ENCODE measurements at places on chromosomes 12 and 14.
A peak's percentile ranks its signal among the peaks of the same experiment; 100 is the strongest.

GRCh38 chr12:90939382-90939781, 15.6 kb downstream of the CCER1 start:
- DNase-seq, result no peak

DNA sequence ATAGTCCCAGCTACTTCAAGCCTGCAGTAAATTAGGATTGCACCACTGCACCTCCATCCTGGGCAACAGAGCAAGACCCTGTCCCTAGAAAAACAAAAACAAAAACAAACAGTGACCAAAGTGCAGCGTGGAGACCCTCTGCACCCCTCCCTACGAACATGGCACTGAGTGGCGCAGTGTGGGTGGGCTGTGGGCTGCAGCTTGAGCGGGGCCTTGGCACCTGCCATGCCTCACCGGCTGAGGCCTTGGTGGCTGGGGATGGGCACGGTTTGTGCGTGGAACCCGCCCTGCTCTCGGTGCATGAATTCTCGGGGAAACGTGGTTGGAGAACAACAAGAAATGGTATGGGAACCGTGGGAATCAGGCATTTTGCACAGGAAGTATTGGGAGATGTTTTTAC, 60.8 kb downstream of the TNFAIP2 start:
- DNase-seq, result no peak

DNA sequence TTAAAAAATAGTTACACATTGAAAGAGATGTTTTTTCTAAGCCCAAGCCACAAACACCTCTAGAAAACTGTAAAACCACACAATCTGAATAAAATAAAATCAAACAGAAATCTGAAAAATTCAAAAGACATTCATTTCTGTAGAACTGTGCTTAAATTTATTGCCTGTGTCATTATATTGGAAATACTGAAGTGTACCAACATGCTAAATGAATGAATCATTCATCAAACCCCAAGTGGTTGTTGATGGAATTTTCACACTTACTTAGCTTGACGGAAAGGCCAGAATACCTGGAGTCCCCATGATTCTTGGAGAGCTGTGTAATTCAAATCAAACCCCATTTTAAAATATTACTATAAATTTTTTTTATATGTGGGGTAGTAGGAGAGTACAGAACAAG, 2.7 kb downstream of the KITLG start:
- no peak for DNase-seq

- no peak for DNase-seq
Observed at GRCh38 chr12:121649322-121649721, 20.1 kb downstream of the MORN3 start.

DNA sequence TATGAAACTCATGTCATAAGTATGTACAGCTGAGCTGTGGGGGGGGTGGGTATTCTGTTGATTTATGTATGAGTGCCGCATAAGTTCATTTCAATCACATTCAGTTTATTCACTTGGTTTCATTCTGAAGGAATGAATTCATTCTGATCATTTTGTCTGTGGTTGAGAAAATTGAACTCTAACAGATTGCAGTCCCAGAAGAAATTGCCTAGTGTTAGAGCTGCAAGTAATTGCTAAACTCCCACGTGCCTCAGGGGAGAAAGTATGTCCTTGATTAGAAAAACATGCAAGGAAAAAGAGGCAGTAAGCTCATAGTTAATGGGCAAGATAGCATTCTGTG, 442.4 kb upstream of the MGAT4C start:
- DNase-seq, result peak; percentile 94

DNA sequence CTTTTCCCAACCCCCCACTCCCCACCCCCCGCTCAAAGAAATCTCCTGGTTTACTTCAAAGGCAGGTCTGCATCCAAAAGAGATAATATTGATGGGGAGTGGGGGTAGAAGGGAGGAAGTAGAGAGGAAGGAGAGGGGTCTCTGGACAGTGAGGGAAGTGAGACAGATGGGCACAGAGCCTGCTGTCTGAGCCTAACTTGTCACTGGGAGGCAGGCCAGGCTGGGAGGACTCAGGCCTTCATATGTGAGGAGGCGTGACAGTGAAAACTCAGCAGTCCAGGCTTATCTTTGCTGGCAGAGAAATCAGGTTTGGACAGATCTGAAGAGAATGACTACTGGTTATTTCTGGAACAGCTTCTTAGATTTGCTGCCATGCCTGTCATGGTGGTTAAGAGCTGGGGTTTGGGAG, 192.3 kb downstream of the NUAK1 start:
- DNase-seq, result no peak

GRCh38 chr14:65850429-65851135, 438.1 kb downstream of the FUT8 start:
- no peak for DNase-seq

DNA sequence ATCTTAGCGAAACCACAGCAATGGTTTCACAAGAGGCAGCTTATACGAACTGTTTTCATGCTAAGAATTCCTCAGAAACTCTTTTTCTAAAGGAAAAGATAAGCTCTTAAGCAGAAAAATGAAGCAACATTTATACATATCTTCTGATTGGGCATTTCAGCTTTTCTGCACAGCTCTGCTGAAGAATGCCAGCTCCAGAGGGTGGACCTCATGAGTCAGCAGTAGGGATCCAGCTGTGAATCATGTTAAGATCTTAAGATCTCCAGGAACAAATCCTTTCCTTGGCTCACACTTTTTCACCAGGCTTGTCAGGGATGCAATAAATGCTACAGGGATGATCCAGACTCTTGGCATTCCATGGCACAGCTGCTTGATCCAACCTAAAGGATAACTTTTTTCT, 477.1 kb upstream of the CCDC196 start:
- peak; percentile 53 for DNase-seq

- DNase-seq, result no peak
Observed at GRCh38 chr14:61212546-61212945, 68.6 kb downstream of the TMEM30B start.

DNA sequence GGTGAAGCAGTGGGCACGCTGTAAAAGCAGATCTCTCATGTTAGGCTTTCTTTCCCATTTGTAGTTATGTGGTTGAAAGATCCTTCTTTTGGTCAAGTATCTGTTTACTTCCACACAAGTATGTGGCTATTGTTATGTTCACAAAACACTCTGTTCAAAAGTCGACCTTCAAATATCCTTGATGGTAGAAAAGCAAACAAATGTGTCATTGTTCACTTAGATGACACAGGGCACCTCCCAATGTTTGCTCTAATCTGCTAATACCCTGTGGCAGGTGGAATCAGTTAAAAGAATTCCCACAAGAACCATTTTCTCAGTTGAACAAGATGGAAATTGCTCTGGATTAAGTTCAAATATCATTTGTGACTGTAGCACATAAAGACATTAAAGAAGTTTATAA, 43.6 kb upstream of the NAA30 start:
- no peak for DNase-seq

GRCh38 chr14:75561013-75561432, 17.4 kb upstream of the FLVCR2 start:
- no peak for DNase-seq

- DNase-seq, result peak; percentile 14
Observed at GRCh38 chr12:92827836-92828431, 101.2 kb downstream of the EEA1 start.

GRCh38 chr14:22540293-22540692, 48.7 kb downstream of the DAD1 start:
- no peak for DNase-seq

- DNase-seq, result no peak
Observed at GRCh38 chr12:1820896-1821291, 529 bp downstream of the LRTM2 start.

- no peak for DNase-seq
Observed at GRCh38 chr12:89948271-89949175, 239.9 kb upstream of the ATP2B1 start.

GRCh38 chr14:69572841-69573135, 1.9 kb downstream of the CCDC177 start:
- DNase-seq, result no peak

DNA sequence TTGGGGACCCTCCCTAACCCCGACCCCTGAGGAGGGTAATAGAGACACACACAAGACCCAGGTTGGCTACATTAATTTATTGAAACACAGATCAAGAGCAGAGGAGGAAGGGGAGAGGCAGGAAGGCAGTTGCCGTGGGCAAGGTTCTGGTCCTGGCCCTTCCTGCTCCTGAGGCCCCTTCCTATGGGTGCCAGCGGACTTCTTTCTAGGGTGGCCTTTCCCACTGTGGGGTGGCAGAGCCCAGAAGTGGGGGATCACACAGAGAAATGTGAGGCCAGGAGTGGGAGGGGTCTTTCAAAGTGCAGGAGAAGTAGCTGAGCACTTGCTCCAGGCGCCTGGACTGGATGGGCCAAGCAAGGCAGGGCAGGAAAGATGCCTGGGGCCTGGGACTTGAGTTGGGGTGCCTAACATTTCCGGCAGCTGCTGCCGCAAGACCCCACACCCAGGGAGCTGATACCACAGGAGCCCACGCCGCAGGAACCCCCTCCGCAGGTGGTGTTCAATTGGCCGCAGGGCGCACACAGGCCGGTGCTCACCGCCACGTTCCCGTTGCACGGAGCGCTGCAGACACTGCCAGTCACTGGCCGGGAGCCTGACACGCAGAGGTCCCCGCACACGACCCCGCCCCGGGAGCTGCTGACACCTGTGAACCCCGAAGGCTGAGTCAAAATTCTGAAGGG, 5.3 kb downstream of the KRT81 start:
- DNase-seq, result no peak

GRCh38 chr14:83556746-83557453, 1973.0 kb upstream of the FLRT2 start:
- DNase-seq, result peak; percentile 40

DNA sequence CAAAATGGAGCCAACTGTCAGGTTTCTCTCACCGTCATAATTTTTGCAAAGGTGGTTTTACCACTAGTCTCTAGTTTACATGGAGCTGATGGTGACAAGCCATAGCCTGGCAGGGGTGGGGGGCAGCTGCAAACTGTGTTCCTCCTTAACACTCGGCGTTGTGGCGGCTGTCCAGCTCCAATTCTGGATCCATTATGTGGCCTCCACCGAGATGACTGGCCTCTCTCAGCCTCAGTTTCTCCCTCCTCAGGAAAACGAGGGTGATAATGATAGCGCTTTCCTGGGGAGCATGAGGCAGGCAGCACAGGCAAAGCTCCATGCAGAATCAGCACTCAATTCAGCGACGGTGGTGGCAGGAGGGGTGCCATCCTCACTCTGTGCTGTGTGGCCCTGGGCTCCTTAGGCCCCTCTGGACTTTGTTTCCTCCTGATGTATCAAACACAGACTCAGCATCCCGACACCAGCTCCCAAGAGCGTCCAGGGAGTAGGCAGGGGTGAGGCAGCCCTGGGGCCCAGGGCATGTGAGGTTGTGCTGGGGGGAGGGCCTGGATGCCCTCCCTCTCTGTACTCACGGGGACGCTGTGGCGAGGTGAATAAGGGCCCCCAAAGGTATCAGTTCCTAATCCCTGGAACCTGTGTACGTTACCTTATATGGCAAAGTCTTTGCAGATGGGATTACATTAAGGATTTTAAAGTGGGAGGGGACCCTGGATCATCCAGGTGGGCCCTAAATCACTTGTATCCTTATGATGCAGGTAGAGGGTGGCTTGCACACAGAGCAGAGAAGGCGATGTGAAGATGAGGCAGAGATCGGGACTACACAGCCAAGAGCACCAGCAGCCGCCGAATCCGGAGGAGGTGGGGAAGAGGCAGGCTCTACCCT, 46.8 kb upstream of the EIF5 start:
- DNase-seq, result no peak

All from fibroblast of skin of left biceps (primary cell).